Stimulated activated CD8-positive, alpha-beta memory T cell treated with anti-CD3 and anti-CD28 coated beads, Interleukin-15, amount 100 ng/mL, for 24 hours (primary cell): ENCODE measurements at places on chromosomes 1 and 21.

- DNase-seq: no peak
Measured at GRCh38 chr1:111516005-111516535, 12.6 kb upstream of the ADORA3 start.

DNA sequence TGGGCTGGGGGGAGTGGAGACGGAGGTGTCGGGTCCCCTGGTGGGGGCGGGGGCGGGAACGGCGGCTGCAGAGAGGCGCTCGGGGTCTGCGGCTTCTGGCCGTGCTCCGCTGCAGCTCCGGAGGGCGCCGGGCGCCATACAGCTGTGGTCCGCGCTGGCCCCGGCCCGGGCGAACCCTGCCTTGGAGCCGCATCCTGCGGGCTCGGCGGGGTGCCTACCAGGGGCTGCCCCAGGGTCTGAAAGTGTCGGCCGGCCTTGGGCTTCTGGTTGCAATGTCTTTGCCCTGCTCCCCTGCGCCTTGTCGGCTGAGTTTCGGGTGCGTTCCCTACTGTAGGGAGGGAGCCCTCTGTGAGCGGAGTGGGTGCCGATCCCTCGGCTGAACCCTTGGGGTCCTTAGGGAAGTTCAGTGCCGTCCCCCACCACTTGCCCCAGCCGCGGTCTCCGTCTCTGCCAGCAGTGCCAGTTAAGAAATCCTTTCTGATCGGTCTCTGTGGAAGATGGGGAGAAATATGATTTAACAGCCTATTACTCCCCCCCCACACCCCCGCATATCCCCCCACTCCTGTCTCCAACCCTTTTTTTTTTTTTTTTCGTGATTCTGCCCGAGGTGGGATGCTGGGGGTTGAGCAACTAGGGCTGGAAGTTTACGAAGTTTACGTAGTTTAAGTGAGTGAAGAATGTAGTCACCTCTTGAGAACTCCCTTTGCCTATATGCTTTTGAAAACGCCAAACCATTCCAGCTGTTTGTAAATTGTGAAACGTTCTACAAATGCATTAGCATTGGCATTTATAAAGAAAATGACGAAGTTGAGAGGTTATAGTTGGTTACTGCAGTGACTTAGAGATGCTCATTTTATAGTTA lies 588 bp downstream of the NEXN start:
- DNase-seq: no peak

DNA sequence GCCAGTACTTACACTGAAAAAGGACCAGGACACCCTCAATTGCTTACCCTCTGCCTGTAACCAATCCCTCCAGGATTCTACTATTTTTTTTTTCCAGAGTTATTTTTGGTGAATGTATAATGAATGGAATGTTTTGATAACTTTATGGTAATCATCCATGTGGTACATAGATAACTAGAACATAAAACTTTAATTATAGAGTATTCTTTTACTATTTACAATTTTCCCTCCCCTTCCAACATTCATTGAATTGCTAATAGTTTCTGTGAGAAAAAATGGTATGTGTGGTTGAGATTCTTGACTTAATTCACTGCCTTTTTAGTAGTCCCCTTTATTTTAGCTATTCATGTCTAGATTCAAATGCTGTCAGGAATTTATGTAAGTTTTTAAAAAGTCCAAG lies 164.6 kb downstream of the CYYR1 start:
- DNase-seq: no peak

DNA sequence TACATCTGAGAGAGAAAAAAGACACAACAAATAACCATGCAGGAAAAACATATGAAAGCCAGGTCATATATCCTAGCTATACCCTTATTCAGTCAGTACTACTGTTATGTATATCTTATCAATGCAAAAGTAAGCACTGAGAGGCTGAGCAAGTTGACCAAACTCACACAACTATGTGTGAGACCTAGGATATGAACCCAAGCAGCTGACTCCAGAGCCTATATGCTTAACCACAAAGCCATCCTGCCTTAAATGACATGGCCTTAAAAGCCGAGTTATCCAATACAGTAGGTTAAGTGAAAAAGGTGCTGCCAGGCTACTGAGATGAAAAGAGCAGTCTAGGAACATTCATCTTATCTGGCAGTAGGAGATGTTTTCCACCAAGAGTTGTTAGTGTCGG lies 151.6 kb downstream of the RERE start:
- DNase-seq: no peak

- no peak for DNase-seq
Measured at GRCh38 chr21:38365521-38365920, 108.7 kb downstream of the KCNJ15 start.

DNA sequence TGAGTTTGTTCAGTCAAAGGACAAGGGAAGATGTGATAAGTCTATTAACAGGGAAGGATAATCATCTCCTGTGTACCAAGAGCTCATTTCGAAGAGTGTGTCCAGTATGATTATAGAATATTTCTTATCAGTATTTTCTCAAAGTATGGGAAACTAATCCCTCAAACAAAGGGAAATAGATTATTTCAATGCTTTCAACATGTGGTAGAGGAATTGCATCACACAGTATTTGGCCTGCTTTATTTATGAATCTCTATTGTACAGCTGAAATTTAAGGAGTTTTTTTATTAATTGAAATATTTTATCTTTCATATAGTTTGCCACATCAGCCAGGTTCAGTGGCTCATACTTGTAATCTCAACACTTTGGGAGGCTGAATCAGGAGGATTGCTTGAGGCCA lies 151.0 kb downstream of the CLEC20A start:
- no peak for DNase-seq

GRCh38 chr1:99614728-99615127 lies 31.2 kb upstream of the PALMD start:
- no peak for DNase-seq

DNA sequence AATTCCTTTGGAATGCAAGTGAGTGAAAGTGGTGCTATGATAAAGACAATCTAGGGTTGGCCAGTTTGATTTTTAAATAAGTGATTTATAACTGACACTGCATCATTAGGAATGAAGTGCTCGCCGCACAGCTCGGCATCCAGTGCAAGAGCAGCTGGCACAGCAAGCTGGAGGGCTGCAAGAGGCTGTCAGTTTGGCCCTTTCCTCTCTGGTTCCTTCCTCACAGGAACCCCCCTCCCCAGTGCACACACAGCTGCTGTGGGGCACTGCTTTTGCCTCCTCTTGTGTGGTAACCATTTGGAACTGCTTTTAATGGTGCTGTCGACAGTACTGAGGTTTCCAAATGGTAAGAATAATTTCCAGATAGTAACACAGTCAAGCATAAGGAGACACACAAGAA lies 10.4 kb upstream of the BCAR3 start:
- DNase-seq: no peak
